HEK293T (cell line): ENCODE measurements at places on chromosomes 11 and 22.

DNA sequence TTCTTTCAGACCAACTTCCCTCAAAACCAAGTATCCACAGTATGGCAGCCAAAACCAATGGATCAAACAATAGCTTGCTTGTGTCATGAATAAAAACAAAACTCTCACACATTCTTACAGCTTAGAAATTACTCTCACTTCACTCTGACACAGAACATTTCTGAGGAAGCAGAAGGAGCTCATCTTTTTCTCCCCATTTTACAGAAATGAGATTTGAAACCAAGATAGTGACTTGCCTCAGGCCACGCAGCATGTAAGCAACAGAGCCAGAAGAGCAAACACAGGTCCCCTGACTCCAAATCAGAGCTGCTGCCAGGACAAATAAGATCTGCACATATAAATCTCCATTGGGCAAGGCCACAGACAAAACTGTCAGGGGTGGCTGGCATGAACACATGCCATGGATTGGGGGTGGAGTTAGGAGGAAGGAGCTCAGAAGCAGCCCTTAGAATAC, 64.8 kb downstream of the RAB30 start:
- DNase-seq, result no peak

GRCh38 chr11:64994318-64994717, 2.5 kb downstream of the BATF2 start:
- DNase-seq, result no peak

DNA sequence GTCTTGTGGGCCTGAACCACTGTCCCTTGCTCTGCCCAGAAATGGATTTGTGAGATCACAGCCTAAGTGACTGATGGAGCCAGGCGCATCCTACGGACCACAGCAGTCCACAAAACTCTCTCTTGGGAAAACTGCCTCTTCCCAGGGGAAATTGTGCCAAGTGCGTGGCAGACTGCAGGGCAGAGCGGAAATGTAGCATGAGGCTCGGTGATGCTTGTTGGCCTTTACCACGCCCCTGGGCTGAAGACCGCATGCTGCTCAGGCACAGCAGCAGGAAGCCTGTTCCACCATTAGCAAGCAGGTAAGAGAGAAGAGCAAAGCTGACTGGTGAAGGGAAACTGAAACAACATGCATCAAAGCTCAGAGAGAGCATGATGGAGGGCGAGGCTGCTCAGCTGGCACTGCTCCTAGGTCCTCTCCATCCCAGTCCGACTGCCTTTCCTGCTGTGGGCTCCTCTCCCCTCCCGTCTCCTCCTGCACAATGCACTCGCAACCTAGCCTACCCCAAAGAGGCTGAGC, 26.5 kb upstream of the SCARF2 start:
- DNase-seq, result no peak

- no peak for DNase-seq
These were observed 4.2 kb downstream of the TTLL8 start for GRCh38 chr22:50053861-50054260.

GRCh38 chr22:29479417-29480261, at the start of gene NEFH:
NEFH (plus strand) TSS chr22:29480218; CDS start chr22:29480263, 45 bp downstream.
- no peak for DNase-seq

DNA sequence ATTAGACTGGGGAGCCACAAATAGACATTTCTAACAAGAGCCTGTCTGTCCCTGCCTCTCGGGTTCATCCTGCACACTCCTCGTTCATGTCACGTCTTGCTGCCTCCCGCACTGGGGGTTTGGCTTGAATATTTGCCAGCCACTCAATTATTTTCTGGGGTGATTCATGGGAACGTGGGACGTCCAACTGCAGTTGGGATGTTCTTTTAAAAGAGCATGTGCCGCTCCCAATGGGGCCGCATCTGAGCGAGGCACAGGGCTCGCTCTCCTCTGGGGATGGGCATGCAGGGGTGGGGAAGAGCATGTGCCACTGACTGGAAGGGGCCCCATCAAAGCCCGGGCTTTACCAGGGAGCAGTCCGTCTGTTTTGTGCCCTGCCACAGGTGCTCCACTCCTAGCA, 43.4 kb downstream of the PARVG start:
- DNase-seq, result no peak

GRCh38 chr11:127226380-127226779, 225.8 kb upstream of the KIRREL3 start:
- DNase-seq, result no peak

- no peak for DNase-seq
These were observed 16.4 kb downstream of the MYEOV start for GRCh38 chr11:69310351-69310750.

DNA sequence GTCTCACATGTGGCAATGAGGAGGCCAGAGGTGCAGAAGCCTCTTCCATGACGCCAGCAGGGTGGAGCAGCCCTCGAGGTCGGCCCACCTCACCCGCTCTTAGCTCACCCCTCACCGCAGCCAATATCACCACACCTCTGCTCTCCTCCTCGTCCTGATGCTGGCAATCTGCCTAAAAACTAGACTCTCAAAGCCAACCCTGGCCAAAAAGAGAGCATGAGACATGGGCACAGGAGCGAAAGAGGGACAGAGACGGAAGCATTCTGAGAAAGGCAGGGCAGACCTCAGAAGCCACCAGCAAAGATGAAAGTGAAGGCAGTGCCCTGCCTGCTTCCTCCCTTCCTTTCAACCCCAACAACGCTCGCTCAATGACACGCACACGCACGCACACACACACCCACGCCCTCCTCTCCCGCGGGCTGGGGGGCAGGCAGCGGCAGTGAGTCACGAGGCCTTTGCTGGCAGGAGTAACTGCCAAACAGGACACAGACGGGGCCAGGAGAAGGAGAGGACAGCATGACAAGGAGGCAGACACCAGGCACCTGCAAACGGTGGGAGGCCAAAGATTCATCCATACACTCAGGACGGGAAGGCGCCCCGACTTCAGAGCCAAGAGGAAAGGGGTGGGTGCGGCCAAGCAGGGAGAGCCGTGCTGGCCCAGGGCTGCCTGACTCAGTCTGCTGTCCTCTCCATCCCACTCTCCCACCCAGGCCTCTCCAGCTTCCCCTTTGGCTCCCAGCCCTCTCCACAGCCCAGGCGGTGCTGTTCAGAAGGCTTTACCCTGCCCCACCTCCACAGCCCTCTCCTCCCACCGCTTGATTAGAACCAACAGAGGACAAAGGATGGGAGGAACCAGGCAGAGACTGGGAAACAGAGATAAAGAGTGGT, 11.4 kb downstream of the IGSF9B start:
- DNase-seq, result no peak

DNA sequence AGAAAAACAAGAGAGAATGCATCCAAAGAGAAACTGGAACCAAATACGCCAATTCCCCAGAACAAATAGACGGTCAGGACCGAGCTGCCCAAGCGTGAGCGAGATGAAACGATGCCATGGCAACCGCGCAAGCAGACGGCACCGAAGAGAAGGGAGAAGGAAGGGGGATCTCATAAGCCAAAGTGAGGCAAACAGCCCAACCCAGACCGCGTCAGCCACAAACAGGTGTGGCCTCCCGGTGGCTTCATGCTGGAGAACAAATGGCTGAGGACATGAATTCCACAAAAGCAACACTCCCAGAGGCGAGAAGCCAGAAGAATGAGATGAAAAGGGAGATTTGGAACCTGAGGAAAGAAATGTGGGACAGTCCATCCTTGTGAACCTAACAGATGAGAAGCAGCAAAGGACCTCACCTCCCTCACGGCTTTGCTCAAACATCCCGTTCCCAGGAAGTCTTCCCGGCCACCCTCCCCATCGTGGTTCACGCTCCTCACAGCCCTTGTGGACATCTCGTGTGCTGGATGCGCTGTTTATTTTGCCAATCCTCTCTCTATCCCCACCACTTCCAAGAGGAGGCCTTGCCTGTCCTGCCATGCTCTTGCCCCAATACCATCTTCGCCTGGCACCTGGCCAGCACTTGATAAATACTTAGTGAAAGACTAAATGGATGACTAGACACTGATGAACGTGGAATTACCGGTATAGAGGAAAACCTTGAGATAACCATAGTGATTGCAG, 89.1 kb upstream of the RTL6 start:
- DNase-seq, result no peak

DNA sequence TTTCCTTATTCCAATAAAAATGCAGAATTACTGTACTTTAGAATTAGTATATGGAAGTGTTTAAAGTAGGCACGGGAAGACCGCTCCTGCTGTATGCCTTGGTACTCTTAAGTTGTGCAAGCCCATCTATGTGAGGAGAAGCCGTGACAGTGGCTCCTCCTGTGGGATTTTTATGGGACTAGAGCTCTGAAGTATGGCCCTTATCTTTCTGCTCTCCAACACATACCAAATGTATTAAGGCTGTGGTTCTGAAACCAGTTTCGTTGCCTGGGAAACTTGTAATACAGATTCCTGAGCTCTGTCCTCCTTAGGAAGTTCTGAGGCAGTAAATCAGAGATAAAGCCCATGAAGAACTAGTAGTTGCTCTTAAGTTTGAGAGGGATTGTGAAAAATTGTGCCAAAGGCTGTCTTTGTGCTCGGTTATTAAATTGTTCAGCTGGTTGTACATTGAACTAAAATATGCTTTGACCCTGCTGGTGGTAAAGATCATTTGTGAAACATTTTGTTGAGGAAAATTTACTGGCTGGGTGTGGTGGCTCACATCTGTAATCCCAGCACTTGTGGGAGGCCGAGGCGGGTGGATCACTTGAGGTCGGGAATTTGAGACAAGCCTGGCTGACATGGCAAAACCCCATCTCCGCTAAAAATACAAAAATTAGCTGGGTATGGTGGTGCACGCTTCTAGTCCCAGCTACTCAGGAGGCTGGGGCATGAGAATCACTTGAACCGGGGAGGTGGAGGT, 29.3 kb downstream of the RTN3 start:
- DNase-seq, result peak; percentile 29

- no peak for DNase-seq
These were observed 359.0 kb downstream of the JRKL start for GRCh38 chr11:96748639-96749370.

- no peak for DNase-seq
These were observed 29.2 kb downstream of the ST14 start for GRCh38 chr11:130188585-130189347.

DNA sequence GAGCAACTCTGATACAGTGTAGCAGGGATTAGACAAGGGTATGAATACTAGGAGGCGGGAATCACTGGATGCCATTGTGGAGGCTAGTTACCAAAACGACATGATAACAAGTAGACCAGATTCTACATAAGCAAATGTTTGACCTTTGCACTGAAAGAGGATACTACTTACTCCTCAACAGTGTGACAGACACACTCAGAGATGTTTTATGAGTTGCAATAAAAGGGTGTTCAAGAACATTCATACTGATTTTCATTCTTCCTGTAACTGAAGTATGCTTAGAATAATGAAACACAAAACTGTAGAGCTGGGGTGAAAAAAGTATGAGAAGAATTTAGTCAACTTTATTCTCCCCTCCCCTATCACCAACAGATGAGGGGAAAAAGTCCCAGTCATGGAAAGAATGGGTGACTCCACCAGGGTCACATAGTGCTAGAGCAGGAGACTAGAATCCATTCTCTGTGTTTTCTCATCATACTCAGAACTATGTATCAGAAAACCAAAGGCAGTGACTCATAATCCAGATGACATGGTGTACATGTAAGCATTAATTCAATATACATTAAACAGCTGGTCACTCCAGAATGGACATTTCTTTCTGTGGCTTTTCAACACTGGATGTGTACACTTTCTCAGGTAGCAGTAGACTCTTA, 32.8 kb downstream of the ARHGAP20 start:
- no peak for DNase-seq

GRCh38 chr11:12693479-12694182, 19.4 kb downstream of the TEAD1 start:
- DNase-seq, result no peak

DNA sequence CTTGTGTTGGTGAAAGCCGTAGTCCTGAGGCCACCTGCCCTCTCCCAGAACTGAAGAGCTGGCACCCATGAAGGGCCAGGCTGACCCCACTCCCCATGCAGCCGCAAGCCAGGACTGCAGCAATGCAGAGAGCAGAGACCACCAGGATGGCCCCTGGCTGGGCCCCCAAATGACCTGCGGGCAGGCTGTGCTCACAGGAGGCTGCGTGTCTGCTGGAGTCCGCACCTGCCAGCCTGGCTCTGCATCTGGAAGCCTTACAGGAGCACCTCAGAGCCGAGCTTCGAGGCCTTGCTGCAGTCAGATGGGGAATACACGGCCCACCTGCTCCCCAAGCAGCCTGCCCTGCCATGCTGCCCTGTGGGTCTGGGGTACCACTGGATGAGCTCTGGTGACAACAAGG, 1336.8 kb downstream of the TBC1D22A start:
- no peak for DNase-seq

DNA sequence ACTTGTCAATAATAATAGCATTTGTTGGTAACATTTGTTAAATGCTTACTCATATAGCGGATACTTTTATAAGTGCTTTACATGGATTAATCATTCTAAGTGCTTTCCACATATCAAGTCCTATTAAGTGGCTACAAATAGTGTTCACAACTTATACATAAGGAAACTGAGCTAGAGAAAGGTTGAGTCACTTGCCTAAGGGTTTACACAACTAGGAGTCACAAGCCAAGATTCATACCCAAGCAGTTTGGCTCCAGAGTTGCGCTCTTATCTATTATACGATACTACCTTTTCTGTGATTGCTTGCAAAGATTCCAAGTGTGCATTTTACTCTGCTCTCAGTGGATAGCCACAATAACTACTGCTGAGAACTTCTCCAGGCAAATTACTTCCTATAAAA, 215.9 kb upstream of the CCDC90B start:
- DNase-seq, result no peak

DNA sequence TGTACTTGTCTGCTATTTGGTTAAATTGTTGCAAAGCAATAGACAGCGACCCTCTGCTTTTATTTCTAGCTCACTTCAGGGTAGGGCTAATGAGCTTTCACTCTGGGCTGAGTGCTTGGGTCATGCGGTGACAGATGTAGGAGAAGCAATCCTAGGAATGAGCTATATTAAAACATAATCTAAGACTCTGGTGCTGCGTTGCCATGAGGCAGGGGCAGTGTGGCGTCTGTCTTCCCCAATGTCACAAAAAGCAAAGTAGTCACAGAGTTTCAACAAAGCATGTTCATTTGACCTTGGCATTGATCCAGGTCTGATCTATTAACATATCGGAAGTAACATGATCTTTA, 55.5 kb upstream of the GRAMD1B start:
- DNase-seq, result no peak

DNA sequence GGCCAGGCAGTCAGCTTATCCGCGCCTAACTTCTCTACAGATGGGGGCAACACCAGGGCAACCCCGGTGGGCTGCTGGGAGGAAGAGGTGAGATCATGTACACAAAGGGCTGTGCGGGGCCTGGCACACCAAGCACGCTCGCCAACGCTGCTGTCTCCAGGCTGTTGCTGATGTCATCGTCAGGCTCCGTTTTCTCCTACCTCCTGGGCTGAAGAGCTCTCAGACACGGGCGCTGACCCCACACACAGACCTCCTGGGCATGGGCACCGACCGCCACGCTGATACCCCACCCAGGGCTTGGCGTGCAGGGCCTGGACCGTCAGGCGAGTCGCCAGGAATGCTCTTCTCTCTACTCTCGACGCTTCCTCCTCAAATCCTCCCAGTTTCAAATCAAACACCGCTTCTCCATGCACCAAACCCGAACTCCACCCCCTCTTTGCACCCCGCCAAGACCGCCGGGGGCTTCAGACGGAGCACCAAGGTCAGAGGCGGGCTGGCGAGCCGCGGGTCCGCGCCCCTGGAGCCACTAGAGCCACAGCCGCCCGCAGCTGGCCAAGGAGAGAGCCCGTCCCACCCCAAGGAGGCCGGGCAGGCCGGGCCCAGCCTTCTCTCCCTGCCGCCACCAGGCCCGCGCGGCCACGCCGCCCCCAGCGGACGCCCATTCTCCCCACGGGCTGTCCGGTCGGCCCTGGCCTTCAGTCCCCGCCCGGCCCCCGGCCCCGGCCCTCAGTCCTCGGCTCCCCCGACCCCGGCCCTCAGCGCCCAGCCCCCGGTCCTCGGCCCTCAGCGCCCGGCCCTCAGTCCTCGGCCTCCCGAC, 772 bp downstream of the SBF1 start:
- DNase-seq, result peak; percentile 46
